DND-41 (cell line): ENCODE measurements at places on chromosomes 16 and 17.

DNA sequence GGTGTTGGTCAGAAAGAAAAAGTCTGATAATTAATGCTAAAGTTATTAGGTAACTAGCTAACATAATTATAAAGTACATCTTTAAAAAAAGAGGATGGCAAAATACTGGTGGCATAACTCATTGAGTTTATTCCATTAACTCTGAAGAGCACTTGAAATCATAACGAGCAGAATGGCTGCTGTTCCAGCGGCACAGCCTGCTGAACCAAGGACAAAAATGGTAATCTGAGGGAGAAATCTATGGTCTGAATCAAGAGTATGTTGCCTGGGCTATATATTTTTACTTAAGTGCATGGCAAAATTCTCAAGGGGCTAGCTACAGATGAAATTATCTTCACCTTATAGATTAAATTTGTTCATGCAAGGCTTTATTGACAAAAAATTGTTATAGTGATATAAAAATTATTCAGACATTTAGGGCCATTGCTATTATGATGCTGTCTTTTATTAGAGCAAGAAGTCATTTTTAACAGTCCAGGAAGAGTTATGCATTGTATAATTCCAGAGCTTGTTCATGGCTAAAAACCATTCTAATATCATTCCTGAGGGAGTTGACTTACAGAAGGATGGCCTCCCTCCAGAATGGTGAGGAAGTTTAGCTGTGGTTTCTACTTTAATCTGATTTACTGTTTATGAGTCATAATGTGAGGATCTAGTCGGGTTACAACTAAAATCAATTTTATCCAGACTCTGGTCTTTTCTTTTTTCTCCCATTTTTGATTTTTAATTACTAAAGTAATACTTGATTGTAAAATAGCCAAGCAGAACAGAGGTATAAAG lies 41.4 kb upstream of the ANKFN1 start:
- no peak for DNase-seq
- H3K4me1 ChIP-seq: no peaks in the 10 kb centered on the region
- H3K36me3 ChIP-seq: no peaks in the 10 kb centered on the region
- H3K27ac ChIP-seq: no peak overlapping the region
- H3K27me3 ChIP-seq: no peaks in the 10 kb centered on the region
- H3K4me3 ChIP-seq: no peak overlapping the region

DNA sequence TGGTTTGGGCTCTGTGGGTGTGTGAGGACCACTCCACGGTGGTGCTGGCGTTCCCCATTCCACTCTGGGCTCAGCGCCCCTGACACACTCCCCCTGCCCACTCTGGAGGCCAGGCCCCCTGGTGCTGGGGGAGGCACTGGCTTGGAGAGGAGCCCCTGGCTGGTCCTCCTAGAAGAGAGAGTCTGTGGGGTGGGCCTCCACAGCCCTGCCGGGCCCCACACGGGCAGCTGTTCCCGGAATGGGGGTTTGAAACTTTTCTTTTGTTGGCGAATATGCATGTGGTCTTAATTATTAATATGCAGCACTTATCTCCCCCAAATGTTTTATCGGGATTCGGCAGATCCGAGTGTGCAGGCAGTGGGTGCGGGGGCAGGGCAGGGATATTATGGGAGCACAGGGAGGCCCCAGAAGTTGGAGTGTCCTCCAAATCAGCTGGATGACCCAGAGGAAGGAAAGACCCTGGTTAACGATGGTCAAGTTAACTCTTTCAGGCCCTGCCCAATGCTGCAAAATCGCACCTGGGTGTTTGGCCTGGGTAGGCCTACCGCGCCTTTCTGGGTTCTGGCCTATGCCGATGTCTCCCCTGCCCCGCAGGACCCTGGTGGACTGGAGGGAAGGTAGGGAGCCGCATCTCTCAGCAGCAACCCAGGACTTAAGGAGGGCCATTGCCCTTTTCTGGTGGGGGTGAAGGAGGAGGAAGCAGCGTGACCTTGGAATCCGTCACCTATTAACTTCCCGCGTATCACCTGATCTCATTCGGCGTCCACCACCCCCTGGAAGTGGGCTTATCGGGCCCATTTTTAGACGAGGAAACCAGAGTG lies 36.0 kb downstream of the TMEM235 start:
- no peaks in the 10 kb centered on the region; the same call in 1 of the 2 replicates for H3K4me1 ChIP-seq
- H3K36me3 ChIP-seq: no peaks in the 10 kb centered on the region

DNA sequence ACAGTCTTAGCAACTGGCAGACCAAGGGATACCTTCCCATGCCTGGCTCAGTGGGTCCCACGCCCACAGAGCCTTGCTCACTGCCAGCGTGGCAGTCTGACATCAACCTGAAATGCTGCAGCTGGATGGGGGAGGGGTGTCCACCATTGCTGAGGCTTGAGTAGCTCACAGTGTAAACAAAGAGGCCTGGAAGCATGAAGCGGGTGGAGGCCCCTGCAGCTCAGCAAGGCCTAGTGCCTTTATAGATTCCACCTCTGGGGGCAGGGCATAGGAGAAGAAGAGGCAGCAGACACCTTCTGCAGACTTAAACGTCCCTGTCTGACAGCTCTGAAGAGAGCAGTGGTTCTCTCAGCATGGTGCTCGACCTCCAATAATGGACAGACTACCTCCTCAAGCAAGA lies 263.2 kb downstream of the KIF2B start:
- no peaks in the 10 kb centered on the region for H3K4me1 ChIP-seq
- H3K27me3 ChIP-seq: no peaks in the 10 kb centered on the region
- DNase-seq: no peak
- H3K36me3 ChIP-seq: no peaks in the 10 kb centered on the region
- H3K27ac ChIP-seq: no peak overlapping the region

DNA sequence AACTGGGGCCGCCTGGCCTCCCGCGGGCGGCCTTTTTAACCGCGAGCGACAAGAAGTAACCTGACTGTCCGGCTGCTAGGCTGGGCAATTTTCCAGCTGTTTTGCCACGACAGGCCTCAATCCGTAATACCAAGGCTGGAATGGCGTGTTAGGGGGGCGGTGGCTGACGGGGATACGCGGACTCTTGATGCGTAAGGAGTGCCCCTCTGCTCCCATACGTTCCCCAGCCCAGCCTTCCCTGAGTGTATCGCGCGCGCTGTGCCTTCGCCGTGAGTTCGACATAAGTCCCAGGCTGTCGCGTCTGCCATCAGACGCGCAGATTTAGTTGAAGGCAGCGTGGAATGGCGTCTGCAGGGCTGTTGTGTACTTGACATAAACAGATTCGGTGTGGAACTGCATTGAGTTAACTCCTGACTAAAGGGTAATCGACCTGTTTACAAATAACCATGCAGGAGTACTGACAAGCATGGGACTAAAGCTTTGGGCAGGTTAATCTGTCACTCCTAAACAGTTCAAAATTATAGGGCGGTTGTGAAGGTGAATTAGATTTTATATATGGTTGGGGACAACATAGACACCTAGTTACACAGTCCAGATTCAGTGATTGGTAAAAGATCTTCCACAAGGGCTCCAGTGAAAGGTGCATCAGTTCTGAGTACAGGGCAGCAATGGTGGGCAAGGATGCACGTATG lies 16.6 kb upstream of the ERN1 start:
- peak; percentile 63 for DNase-seq
- no peaks in the 10 kb centered on the region for H3K27me3 ChIP-seq
- peaks cover 25% of the 10 kb centered on the region for H3K36me3 ChIP-seq
- H3K4me3 ChIP-seq: peak overlapping the region; percentile 74
- peak overlapping the region; percentile 86 for H3K27ac ChIP-seq
- H3K4me1 ChIP-seq: peaks cover 20% of the 10 kb centered on the region

DNA sequence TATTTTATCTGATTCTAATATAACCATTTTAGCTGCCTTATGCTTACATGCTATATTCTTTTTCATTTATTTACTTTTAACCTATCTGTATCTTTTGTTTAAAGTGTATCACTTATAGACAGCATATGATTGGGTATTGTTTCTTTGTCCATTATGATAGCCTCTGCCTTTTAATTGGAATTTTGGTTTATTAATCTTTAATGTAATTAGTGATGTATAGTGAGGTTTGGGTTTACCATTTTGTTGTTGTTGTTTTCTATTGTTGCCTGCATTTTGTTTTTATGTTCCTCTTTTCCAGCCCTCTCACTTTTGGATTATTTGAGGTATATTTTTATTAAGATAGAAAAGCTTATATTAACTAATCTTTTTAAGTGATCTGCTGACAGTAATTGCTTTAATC lies 59.4 kb downstream of the NLK start:
- DNase-seq: no peak
- H3K27me3 ChIP-seq: no peaks in the 10 kb centered on the region
- H3K27ac ChIP-seq: no peak overlapping the region

DNA sequence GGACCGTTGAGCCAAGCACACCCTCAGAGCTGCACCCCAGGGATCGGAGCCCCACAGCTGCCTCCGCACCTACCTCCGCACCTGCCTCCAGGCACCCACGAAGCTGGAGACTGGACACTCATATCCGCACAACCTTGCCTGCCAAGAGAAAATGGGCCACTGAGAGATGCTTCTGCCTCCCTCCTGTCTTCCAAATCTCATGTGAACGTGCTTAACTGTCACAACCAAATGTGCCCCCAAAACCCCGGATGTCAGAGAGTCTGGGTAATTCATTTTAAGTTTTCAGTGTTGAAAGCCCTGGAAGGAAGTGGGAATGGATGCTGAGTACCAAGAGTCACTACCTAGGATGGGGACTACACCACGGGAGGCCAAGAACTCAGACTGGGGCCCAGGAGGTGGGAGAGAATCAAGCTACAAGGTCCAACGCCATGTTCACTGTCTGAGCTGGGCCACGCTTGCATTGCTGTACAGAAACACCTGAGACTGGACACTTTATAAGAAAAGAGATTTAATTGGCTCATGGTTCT lies 49.5 kb upstream of the MEAK7 start:
- peak; percentile 26 for DNase-seq
- peaks cover 3% of the 10 kb centered on the region for H3K27me3 ChIP-seq
- H3K4me1 ChIP-seq: no peaks in the 10 kb centered on the region; the same call in 1 of the 2 replicates
- no peak overlapping the region for H3K27ac ChIP-seq

GRCh38 chr16:65212240-65212639 lies 90.4 kb upstream of the CDH11 start:
- no peak overlapping the region for H3K27ac ChIP-seq
- DNase-seq: no peak
- H3K4me3 ChIP-seq: no peak overlapping the region
- no peaks in the 10 kb centered on the region for H3K4me1 ChIP-seq
- no peaks in the 10 kb centered on the region for H3K27me3 ChIP-seq
- H3K36me3 ChIP-seq: no peaks in the 10 kb centered on the region

DNA sequence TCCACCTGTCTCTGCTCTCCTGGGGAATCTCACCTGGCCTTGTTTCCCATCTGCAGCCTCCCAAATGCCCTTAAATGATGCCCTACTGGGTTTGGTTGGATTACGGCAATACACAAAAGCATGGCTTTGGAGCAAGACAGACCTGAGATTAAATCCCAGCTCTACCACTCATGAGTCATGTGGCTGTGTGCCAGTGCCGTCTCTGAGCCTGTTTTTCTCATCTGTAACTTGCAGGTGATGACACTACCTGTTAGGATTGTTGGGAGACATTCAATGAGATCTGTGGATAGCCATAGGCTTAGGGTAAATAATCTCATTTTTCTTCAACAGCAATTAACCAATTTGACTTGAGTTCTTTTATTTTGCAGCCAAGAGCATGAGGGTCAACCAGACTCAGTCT lies 240.3 kb downstream of the MAF start:
- no peak for DNase-seq
- no peak overlapping the region for H3K4me3 ChIP-seq
- H3K27ac ChIP-seq: no peak overlapping the region
- no peaks in the 10 kb centered on the region for H3K36me3 ChIP-seq
- H3K4me1 ChIP-seq: no peaks in the 10 kb centered on the region

DNA sequence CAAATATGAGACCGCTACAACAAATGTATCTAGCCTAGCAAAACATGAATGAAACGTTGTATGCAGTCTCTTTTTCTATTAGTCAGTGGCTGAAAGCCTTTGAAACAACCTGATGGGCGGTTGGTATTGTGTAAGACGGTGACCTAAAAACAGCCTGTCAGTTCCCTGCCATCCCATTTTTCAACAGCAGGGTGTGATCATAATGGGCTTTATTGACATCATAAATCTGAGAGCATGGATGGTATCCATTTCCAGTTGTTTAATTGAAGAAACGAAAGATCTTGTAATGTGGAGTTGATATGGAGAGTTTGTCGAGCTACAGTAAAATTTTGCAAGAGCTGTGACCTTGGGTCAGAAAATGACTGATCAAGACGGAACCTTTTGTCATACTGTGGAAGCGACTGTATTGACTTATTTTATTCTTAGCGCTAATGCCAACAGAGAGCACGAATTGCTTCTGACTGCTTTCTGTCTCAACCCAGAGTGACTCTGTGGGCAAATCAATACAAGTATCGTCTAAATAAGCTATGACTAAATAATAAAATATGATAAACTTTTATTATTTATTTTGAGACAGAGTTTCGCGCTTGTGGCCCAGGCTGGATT lies 12.3 kb upstream of the MEIOB start:
- no peaks in the 10 kb centered on the region for H3K36me3 ChIP-seq
- H3K4me1 ChIP-seq: no peaks in the 10 kb centered on the region
- H3K4me3 ChIP-seq: no peak overlapping the region
- peaks cover 3% of the 10 kb centered on the region for H3K27me3 ChIP-seq
- no peak overlapping the region for H3K27ac ChIP-seq
- DNase-seq: no peak

GRCh38 chr16:19077879-19078278 lies 10.5 kb downstream of the COQ7 start:
- DNase-seq: no peak
- no peak overlapping the region for H3K4me3 ChIP-seq
- no peaks in the 10 kb centered on the region for H3K27me3 ChIP-seq
- no peaks in the 10 kb centered on the region for H3K4me1 ChIP-seq

- peaks cover 13% of the 10 kb centered on the region for H3K4me1 ChIP-seq
- DNase-seq: no peak
- H3K4me3 ChIP-seq: no peak overlapping the region
- H3K27me3 ChIP-seq: peaks cover 33% of the 10 kb centered on the region
- H3K27ac ChIP-seq: no peak overlapping the region
- H3K36me3 ChIP-seq: no peaks in the 10 kb centered on the region
Measured at GRCh38 chr17:61411011-61411260, 11.3 kb downstream of the TBX2 start.

DNA sequence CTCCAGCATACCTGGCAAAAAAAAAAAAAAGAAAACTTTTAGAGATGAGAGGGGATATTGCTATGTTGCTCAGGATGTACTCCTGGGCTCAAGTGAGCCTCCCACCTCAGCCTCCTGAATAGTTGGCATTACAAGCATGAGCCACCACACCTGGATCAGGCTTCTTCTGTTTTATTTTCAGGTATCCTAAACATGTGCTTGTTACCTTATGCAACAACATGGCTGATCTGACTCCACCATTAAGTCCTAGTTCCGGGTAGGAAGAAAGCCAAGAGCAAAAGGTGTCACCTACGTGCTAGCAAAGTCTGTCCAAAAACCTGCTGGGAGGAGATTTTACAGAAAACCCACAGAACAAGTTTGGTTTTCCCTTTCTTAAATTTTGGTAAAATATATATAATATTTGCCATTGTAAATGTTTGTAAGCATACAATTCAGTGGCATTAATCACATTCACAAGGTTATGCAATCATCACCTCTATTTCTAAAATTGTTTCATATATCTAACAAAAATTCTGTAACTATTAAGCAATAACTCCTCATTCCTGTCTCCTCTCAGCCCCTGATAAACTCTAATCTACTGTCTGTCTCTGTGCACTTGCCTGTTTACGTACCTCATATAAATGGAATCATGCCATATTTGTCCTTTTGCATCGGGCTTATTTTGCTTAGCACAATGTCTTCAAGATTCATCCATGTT lies 9.1 kb upstream of the CACNG3 start:
- no peaks in the 10 kb centered on the region for H3K27me3 ChIP-seq
- no peak overlapping the region for H3K4me3 ChIP-seq
- DNase-seq: no peak
- no peaks in the 10 kb centered on the region for H3K36me3 ChIP-seq
